ENCODE measurements at places on chromosomes 2 and 18. TPM values are rescaled to one million over a fixed set of nuclear protein-coding genes. Genes with fewer than 3 reads are reported as not detected.

GRCh38 chr18:12254136-12254819, at the start of gene CIDEA:
CIDEA (plus strand) TSS chr18:12254361; CDS start chr18:12254384, 23 bp downstream.
- H3K4me3 ChIP-seq: no peak within 1 kb of the TSS
- no peak within 1 kb of the TSS for H3K27ac ChIP-seq
- H3K27me3 ChIP-seq: peaks cover 51% of the 10 kb centered on the region

CFAP65 gene
- total RNA-seq: not detected

MYOM1 gene
- 0.89 TPM for total RNA-seq

- H3K27me3 ChIP-seq: no peaks in the 10 kb centered on the region
- no peaks in the 10 kb centered on the region for H3K36me3 ChIP-seq
- no peak overlapping the region for H3K4me3 ChIP-seq
Observed at GRCh38 chr2:187171318-187171717, 276.7 kb downstream of the CALCRL start.

FAM237A gene
- total RNA-seq: not detected

- H3K4me1 ChIP-seq: no peaks in the 10 kb centered on the region
- DNase-seq: no peak
- H3K27ac ChIP-seq: no peak overlapping the region
- H3K4me3 ChIP-seq: no peak overlapping the region
- no peaks in the 10 kb centered on the region for H3K27me3 ChIP-seq
Observed at GRCh38 chr2:5618271-5618670, 73.9 kb upstream of the SOX11 start.

DNA sequence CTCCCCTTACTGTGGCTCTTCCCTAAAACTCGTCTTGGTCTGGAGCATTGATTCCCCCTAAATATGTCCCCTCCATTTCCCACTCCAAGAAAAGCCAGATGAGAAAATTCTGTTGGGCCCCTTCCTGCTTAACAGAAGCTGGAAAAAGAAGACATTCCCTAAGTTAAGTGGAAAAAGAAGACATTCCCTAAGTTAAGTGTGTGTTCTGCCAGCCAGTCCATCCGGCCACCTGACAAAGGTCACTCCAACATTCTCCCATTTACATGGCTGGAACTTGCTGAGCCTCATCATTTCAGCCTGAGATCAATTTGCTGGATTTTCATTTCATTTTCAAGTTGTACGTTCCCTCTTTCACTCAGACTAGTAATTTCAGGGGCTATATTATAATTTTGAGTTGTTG, 52.0 kb downstream of the LYPD1 start:
- H3K36me3 ChIP-seq: no peaks in the 10 kb centered on the region
- H3K4me1 ChIP-seq: no peaks in the 10 kb centered on the region
- H3K27me3 ChIP-seq: no peaks in the 10 kb centered on the region
- no peak for DNase-seq

- H3K27ac ChIP-seq: no peak overlapping the region
- H3K4me3 ChIP-seq: no peak overlapping the region
- DNase-seq: no peak
- H3K27me3 ChIP-seq: peaks cover 5% of the 10 kb centered on the region
Observed at GRCh38 chr18:9025091-9025838, 77.2 kb upstream of the NDUFV2 start.

GRCh38 chr2:141021109-141021508, 1109.7 kb downstream of the LRP1B start:
- no peaks in the 10 kb centered on the region for H3K4me1 ChIP-seq
- DNase-seq: no peak
- H3K27ac ChIP-seq: no peak overlapping the region
- H3K27me3 ChIP-seq: no peaks in the 10 kb centered on the region
- no peak overlapping the region for H3K4me3 ChIP-seq

GRCh38 chr2:229407170-229407569, 136.1 kb upstream of the PID1 start:
- no peak overlapping the region for H3K27ac ChIP-seq
- no peak overlapping the region for H3K4me3 ChIP-seq
- no peaks in the 10 kb centered on the region for H3K4me1 ChIP-seq
- no peaks in the 10 kb centered on the region for H3K36me3 ChIP-seq
- H3K27me3 ChIP-seq: peaks cover 2% of the 10 kb centered on the region
- no peak for DNase-seq

DNA sequence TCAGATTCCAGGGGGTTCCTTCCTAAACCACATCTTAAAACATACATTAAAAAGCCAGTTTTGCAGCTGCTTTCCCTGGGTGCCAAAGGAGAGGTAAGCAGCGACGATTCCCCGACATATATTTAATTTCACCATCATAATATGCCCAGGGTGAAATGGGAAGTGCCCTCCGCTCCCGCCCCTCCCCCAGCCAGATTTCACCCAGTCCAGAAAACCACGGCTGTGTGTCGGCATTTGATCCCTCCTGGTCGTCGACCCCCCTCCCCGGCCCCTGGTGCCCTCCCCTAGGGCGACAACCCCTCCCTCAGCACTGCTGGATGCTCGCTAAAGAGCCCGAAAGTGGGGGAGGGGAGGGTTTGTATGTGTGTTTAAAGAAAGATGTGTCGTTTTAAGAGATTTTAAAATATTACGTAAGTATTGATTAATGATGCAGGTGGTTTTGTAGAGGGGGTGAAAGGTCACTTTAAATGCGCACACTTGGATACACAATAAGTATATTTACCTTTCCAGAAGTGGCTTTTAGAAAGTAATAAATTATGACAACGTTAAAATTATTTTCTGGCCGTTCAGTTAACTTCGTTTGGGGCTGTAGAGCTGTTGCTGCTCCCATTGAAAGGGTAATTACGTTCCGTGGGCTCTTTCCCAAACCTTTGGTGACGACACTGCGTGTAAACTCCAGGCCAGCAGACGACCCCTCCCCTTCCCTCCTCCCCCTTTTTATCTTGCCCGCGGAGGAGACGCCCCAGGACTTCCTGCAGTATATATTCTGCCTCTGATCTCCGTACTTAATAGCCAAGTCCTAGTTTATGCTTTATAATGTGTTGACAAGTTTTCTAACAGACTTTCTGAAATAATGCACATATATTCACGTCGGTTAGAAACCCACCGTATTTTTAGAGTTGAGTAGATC, 3.4 kb upstream of the BCL11A start:
- peaks cover 29% of the 10 kb centered on the region for H3K4me1 ChIP-seq
- H3K27ac ChIP-seq: no peak overlapping the region
- peak overlapping the region; percentile 58 for H3K4me3 ChIP-seq
- DNase-seq: peak; percentile 35
- H3K27me3 ChIP-seq: peaks cover 49% of the 10 kb centered on the region

DNA sequence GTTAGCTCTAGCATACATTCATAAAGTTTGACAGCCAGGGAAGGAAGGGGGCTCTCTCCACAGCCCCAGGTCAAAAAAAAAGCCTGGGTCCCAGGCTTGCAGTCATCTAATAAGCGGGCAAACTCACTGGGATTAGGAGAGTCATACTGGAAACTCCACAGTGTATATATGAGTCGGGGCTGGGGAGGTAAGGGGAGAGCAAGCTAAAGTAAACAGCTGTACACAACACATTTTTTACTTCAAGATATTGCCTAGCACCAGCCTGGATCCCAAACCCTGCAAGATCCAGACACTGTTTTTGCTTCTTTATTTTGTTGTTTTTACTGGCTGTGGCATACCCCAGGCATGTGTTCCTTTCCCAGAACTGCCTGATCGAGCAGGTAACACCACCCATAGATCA, 291.3 kb upstream of the TANK start:
- DNase-seq: no peak
- no peak overlapping the region for H3K4me3 ChIP-seq
- no peak overlapping the region for H3K27ac ChIP-seq

- no peaks in the 10 kb centered on the region for H3K36me3 ChIP-seq
- H3K27me3 ChIP-seq: peaks cover 7% of the 10 kb centered on the region
- no peak overlapping the region for H3K27ac ChIP-seq
- H3K4me1 ChIP-seq: peaks cover 8% of the 10 kb centered on the region
- DNase-seq: peak; percentile 85
- no peak overlapping the region for H3K4me3 ChIP-seq
Observed at GRCh38 chr2:204177977-204178522, 241.5 kb downstream of the ICOS start.

DNA sequence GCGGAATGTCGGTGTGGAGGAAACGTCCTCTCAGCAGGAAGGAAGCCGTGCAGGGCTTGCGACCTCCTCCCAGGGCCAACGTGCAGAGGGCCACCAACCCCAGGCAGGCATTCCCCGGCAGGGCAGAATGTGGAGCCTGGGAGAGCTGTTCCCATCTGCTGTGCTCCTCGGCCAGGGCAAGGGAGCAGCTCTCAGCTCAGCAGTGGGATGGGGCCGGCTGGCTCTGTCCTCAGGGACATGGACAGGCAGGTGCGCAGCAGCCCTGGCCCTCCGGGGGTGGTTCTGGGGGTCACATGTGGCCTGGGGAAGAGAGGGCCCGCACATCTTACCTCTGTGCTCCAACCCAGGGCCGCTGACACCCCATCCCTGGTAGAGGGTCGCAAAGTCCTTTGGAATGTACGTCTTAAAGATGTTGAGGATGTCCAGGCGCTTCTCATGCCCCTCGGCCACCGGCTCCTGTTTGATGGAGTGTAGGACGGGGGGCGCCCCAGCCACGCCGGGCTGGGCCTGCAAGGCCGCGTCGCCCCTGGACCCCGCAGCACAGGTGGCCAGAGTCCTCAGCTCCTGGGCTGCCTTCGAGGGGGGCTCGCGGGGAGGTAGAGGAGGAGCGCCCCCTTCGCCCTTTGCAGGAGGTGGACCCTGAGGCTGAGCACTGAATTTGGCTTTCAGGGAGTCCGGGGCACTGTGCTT, 116.4 kb downstream of the ZNF516 start:
- H3K27ac ChIP-seq: no peak overlapping the region
- DNase-seq: no peak
- no peaks in the 10 kb centered on the region for H3K27me3 ChIP-seq
- H3K36me3 ChIP-seq: peaks cover 9% of the 10 kb centered on the region

- H3K36me3 ChIP-seq: no peaks in the 10 kb centered on the region
- no peaks in the 10 kb centered on the region for H3K27me3 ChIP-seq
- H3K4me3 ChIP-seq: peak overlapping the region; percentile 86
- peaks cover 7% of the 10 kb centered on the region for H3K4me1 ChIP-seq
- H3K27ac ChIP-seq: peak overlapping the region; percentile 40
- no peak for DNase-seq
Observed at GRCh38 chr2:74392449-74392743, 12.3 kb upstream of the DCTN1 start.

RFX8 gene
- 0.90 TPM for total RNA-seq

PAX8 gene
- 2.1 TPM for total RNA-seq

GRCh38 chr18:57976230-57976773, 67.7 kb upstream of the NEDD4L start:
- no peak for DNase-seq
- peaks cover 19% of the 10 kb centered on the region for H3K27me3 ChIP-seq
- H3K4me1 ChIP-seq: peaks cover 3% of the 10 kb centered on the region
- no peaks in the 10 kb centered on the region for H3K36me3 ChIP-seq

- DNase-seq: no peak
- H3K27me3 ChIP-seq: peaks cover 17% of the 10 kb centered on the region
- H3K4me3 ChIP-seq: no peak overlapping the region
Observed at GRCh38 chr18:79769698-79770500, 27.8 kb upstream of the KCNG2 start.

VIL1 gene
- not detected for total RNA-seq
